Activated T-cell treated with anti-CD3 and anti-CD28 coated beads for 1 hour (primary cell): ENCODE measurements at places on chromosomes 12 and 14.
A peak's percentile ranks its signal among the peaks of the same experiment; 100 is the strongest.

DNA sequence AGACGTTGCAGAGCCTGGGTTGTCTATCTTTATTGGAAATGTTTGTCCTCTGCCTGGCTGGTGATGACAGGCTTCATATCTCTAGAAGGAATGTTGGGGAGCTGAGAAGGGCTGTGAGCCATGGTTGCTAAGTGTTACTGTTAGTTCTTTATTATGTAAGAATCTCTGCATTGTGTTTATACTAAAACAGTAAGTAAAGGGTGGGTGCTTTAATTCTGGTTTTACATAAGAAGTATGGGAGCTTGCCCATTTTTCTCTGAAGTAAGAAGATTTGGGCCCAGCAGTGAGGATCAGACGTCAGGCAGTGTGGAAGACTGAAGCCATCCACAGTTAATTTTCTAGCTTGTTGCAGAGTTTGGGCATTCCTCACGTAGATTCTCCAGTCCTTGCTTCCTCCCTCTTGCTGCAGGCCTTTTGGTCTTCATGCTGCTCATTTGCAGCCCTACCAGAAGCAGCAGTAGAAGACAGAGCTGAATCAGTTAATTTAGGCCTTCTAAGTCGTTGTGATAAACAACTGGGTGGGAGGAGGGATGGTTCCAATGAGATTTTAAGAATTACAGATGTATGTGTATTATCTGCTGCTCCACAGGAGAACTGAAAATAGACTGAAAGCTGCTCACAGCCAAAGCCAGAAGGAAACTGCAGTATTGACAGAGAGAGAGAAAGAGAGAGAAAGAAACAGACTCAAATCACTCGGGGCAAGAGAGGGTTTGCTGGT lies 21.4 kb downstream of the WNT5B start:
- DNase-seq = no peak

DNA sequence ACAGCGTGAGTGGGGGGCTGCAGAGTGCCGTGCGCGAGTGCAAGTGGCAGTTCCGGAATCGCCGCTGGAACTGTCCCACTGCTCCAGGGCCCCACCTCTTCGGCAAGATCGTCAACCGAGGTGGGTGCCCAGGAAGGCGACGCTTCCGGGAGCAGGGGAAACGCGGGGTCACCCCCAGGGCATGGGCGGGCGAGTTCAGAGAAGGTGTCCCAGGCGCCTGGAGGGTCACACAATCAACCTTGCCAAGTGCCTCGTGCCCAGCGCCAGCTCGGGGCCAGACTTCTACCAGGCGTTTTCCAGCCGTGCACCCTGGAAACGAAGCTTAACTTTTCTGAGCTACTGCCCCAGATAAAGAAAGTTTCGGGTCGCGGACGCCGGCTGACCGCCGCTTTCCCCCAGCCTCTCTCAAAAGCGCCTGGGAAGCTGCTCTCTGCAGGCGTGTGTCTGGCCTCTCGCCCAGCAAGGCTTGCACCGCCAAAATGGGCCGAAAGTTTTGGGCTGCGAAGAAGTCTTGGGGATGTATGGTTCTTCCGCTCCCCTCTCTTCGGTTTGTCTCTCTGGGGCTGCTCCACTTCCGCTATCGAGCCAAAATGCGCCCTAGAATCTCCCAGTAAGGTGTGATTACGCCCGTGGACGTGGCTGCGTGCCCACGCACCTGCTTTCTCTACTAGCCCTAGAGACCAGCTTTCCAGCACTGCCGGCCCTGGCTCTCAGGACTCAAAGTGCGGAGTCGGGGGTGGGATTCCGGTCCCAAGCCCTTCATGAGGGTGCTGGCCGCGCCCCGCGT lies 1.7 kb downstream of the WNT1 start:
- DNase-seq = no peak

DNA sequence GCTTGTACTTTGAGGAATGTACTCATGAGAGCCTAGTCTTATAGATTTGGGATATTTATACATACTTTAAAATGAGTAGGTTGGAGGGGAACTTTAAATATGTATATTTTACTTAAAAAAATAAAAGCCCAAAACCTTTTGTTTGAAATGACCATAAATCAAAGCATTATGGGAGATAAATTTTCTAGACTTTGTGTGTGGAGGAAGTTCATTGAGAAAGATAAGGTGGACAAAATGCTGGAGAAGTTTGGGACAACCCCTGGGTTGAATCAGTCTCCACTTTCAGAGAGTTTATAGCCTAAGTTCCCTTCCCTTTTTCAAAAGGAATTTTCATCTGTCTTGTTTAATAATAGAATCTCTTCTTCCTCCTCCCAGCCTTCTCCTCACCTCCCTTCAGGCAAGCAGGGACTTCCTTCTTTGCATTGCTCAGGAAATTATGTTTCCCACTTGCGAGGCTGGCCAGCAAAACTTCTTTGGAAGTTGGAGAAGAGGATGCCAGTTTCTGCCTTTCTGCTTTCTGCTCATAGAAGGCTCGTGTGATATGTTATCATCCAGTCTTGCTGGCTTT lies 54.2 kb downstream of the CHST11 start:
- DNase-seq = no peak

GRCh38 chr12:92785563-92785950 lies 82.8 kb downstream of the PLEKHG7 start:
- DNase-seq = no peak

DNA sequence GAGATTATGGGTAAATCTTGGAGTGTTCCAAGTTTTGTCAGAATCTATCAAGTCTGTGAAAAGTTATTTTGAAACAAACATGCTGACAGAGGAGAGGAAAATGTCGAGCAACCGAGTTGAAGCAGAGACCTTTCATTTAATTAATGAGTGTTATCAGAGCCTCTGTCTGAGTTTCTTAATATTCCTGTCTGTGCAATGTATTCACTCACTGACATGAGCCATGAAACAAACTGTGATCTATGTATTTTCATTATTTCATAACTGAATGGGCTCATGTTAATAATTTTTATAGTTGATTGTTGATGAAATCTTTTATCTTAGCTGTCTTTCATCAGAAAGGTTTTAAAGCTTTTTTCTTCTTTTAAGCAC lies 144.2 kb upstream of the FAR2 start:
- no peak for DNase-seq

GRCh38 chr14:34060651-34060999 lies 109.8 kb upstream of the EGLN3 start:
- peak; percentile 4 for DNase-seq

DNA sequence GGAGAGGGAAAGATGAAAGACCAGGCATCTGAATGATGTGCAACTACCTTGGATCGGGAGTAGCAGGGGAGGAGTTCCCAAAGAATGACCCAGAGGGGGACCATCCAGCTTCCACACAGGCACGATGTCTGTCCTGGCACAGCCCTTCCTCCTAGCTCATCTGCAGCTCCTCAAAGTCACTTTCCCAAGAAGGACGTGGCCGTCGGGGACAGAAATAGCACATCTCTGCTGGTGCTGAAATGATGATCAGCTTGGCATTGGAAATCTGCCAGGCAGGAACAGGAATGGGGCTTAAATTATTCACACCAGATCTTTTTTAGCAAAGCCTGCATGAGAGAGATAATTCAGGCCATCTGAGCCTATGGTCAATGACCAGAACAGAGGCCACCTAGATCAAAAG lies 41.7 kb downstream of the TSPAN11 start:
- no peak for DNase-seq

DNA sequence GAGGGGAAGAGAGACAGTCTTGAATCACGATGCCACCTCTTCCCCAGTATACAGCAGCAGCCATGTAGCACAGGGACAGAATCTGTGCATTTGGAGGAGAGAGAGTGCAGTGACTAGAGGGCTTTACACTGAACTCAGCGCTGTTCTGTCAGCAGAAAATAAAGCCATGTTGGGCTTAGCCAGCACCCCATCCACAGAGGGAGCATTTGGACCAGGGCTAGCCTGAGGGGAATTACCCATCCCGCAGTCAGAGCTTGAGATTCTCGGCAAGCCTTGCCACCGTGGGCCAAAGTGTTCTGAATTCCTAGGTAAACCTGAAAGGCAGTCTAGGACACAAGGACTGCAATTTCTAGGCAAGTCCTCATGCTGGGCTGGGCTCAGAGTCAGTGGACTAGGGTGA lies 120.4 kb upstream of the CNOT2 start:
- DNase-seq = no peak

GRCh38 chr14:100104006-100104352 lies 38.8 kb downstream of the EVL start:
- DNase-seq = no peak

GRCh38 chr12:105729926-105730325 lies 399.4 kb downstream of the C12orf75 start:
- no peak for DNase-seq

DNA sequence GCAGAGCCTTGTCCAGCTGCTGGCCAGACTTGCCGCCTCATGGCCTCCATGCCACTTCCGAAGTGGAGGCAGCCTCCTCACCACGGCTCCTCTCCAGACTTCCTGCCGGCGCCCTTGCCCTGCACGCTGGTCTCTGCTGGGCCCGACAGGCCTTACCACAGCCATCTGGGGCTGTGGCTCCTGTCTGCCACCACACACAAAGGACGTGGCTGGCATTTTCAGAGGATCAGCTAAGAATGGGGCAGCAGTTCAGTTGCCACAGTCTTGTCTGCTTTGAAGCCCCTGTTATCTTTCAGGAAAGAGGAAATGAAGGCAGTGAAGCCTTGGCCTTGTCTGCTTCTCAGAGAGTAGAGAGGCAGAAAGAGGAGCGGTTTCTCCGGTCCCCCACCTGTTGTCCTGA lies 178.0 kb upstream of the FKBP4 start:
- no peak for DNase-seq

GRCh38 chr12:111368788-111369495 lies at the start of gene PHETA1:
Gene PHETA1, minus strand, starts transcription at chr12:111369095. Its CDS starts 5,668 bp downstream, at chr12:111363427.
- peak; percentile 67 for DNase-seq

GRCh38 chr12:88993651-88994050 lies 358.6 kb downstream of the DUSP6 start:
- DNase-seq = no peak

DNA sequence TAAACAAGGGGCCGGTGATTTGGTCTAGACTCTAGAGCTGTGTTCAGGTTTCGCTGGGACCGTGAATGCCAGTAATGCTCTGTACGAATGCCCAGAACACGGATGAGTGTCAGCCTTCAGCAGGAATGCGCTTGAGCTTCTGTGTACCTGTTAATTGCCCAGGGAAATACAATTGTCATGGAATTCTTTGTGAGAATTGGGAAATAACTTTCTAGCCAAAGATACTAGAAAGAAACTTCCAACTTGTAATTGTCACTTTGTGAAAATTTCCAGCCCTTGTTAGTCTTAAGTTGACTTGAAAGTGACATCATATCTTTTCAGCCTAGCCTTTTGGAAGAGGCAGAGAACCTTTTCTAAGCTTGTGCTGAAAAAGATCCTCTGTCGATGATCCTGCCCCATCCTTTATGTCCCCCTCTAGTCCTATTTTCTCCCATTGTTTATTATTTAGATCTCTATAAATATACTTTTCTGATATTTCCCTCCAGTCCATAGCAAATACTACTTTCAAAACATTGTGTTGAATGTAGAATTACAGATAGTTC lies 2.7 kb downstream of the CHST11 start:
- no peak for DNase-seq

- no peak for DNase-seq
Measured at GRCh38 chr14:69808919-69809808, 12.1 kb upstream of the SLC10A1 start.

DNA sequence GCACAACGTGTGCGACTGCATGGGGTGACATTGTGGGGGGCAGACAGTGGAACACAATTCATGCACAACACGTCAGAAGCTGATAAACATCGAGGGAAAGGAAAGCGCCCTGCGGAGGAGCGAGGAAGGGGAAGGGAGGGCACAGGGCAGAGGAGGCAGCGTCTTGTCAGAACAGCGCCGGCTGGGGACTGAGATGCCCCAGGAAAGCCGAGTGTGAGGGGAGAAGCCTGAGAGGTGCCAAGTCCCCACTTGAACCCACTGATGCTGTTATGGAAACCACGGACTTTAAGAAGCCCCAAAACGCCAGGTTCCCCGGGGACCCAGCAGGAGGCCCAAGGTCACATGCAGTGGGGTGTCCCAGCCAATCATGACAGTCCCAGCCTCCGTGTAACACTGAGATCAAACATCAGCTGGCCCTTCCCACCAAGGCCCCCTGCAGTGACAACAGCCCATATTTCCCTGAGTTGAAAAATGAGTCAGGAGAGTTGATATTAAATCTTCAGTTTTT lies 70.0 kb downstream of the GALNT9 start:
- no peak for DNase-seq

DNA sequence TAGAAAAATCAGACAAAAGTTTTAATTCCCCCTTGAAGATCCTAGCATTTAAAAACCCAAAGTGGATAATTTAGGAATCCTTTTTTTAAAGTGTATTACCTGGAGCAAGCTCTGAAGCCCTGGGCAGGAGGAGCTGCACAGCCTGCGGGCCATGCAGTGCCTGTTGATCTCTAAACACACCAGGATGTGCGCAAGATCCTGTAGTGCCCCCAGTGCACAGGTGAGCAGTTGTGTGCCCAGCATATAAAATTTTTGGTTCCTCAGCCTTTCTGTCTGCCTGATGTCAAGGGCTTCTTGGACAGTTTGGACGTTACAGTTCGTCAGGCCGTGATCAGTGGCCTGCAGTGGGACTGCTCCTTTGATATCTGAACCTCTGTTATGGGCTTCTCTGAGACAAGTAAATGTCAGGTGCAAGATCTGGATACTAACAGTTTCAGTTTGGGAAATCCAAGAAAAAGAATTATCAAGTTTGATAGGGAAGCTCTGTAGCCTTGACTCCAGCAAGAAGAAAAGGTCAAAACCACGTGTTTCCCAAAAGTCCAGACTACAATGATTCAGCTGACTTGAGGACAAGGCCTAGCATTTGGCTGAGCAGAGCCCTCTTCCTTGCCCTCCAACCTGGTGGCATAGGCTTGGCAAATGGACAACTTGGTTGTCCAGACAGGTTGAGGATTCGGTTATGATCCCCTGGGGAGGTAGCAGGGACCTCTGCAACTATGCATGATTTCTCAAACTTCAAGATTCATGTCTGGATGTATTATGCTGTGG lies 1.0 kb downstream of the ATXN7L3B start:
- DNase-seq = peak; percentile 14

- no peak for DNase-seq
Measured at GRCh38 chr12:43282106-43282505, 269.9 kb downstream of the ADAMTS20 start.

DNA sequence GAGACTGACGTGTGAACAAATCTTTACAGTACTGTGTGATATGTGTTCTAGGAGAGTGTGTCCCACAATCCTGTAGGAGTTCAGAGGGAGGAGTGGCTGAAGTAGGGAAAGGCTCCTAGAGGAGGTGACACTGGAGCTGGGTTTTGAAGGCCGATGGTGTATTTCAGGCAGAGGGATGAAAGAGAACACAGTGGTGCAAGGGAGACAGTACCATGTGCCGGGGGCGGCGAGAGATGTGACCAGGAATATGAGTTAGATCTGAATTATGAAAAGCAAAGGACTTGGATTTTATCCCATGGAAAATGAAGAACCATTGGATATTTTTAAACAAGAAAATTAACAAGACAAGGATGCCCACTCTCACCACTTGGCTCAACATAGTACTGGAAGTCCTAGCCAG lies 77.0 kb upstream of the ESRRB start:
- DNase-seq = no peak

- no peak for DNase-seq
Measured at GRCh38 chr12:88472775-88473174, 107.5 kb downstream of the KITLG start.

DNA sequence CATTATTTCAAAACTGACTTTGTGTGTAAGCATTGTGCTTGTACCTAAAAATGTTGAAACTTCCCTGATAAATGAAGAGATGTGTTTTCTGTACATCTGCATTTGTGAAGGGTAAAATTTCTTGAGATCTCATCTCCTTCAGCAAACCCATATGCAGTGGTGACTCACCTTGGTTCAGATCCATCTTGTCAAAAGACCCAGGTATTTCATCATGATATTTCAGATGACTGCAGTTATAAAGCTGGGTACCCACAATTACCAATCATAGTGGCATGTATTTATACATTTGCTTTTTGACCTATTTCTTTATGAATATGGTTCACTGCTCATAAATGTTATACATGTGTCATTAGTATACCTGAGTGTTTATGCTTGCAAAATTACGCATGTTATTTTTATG lies 1213.6 kb downstream of the GALC start:
- DNase-seq = no peak
